Stimulated activated CD4-positive, alpha-beta T cell treated with anti-CD3 and anti-CD28 coated beads, TNF-alpha, amount 100 ng/mL, for 24 hours (primary cell): ENCODE measurements at places on chromosomes 2 and 18.

GRCh38 chr2:219131744-219132143 lies 28.9 kb downstream of the NHEJ1 start:
- DNase-seq, result no peak

GRCh38 chr2:98871506-98871905 lies 64.5 kb downstream of the CRACDL start:
- DNase-seq, result no peak

- DNase-seq, result no peak
Measured at GRCh38 chr2:82215212-82215611, 1910.7 kb upstream of the LRRTM1 start.

DNA sequence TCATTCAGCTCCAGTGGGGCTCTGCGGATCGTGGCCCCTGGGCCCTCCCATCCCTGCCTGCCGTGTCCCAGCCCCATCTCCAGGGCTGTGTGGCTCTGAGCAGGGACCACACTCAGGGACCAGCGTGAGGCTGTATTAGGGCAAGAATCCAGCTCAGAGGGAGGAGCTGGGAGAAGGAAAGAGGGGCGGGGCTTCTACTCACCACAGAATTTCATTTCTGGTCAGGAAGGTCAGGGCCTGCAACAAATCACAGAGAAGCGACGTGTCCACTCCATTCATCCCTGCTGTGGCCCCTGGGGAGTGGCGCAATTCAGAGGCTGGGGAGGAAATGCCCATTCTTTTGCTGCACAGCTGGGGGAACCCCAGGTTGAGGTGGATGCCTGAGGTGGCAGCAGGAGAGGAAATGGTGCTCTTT lies 828 bp downstream of the CIB4 start:
- DNase-seq, result no peak

GRCh38 chr18:72652990-72653593 lies 109.0 kb upstream of the CBLN2 start:
- peak; percentile 38 for DNase-seq

- DNase-seq, result no peak
Measured at GRCh38 chr2:195613922-195614321, 43.1 kb upstream of the SLC39A10 start.

GRCh38 chr18:3037423-3037915 lies 24.5 kb upstream of the LPIN2 start:
- DNase-seq, result no peak

- DNase-seq, result no peak
Measured at GRCh38 chr2:8472545-8473323, 209.1 kb upstream of the ID2 start.

- DNase-seq, result no peak
Measured at GRCh38 chr2:212141499-212141898, 397.1 kb downstream of the ERBB4 start.

GRCh38 chr2:119819846-119820245 lies 60.1 kb downstream of the PTPN4 start:
- no peak for DNase-seq

DNA sequence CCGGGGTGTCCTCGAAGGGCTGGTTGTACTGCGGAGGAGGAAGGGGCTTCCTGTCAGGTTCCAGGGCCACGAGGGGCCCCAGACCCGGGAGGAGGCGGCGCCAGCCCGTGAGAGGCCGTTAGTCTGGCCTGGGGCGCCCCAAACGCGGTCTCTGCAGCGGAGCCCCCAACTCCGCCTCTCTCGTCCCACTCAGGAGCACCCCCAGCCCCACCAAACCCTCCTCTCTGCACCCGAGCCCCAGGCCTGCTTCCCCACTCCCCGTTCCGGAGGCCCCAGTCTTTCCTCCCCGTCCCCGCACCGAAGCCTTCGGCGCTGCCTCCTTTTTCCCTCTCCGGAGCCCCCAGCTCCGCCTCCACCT lies 473 bp downstream of the HJURP start:
- DNase-seq, result no peak

- DNase-seq, result no peak
Measured at GRCh38 chr2:36568516-36569246, 29.3 kb downstream of the FEZ2 start.

DNA sequence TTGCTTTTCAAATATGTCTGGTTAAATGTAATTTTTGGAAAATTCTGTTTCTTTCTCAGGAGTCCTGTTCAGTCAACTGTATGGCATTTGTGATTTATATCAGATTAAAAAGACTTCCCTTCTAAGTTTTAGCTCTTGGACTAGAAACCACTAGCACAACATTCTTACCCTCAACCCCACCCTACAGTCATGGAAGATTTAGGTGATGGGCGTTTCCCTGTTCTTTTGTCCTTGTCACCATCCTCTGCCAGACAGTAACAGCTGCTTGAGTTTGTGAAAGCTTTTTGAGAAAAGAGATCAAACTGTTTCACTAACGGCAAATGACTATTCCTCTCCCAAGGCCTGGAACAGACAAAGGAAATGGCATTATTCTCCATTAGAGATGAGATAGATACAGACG lies 31.8 kb downstream of the SERPINB5 start:
- DNase-seq, result no peak

DNA sequence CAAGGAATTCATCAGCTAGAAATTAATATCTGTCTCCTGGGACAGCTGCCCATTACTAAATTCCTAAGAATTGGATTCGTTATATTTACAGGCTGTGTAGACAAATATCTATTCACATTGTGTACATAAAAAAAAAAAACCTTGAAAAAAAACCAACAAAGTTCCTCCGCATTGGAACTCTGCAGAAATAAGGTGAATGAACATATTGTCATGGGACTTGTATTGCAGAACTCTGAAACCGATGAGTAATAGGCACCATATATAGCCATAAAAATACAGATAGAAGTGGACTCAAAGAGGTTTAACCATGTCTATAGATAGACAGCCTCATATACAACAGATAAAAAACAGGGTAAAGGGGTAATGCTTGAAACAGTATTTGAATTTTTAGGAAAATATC lies 909.9 kb upstream of the CHAC2 start:
- no peak for DNase-seq

GRCh38 chr2:143684551-143685320 lies 555.5 kb downstream of the ARHGAP15 start:
- DNase-seq, result no peak

GRCh38 chr2:162126527-162126926 lies 25.5 kb downstream of the GCG start:
- DNase-seq, result no peak

DNA sequence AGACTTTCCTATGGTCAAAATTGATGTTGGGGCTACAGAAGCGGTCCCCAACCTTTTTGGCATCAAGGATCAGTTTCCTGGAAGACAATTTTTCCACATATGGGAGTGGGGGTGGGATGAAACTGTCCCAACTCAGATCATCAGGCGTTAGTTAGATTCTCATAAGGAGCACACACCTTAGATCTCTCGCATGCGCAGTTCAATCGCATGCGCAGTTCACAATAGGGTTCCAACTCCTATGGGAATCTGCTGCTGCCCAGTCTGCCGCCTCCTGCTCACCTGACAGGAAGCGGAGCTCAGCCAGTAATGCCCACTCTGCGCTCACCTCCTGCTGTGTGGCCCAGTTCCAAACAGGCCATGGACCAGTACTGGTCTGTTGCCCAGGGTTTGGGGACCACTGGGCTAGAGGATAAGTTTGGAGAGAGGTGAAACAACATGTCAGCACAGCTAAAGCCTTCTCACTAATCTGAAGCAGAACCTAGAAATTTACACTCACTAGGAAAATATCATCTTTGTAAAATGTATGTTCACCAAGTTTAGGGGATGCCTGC lies 410.8 kb upstream of the ZNF804A start:
- no peak for DNase-seq

DNA sequence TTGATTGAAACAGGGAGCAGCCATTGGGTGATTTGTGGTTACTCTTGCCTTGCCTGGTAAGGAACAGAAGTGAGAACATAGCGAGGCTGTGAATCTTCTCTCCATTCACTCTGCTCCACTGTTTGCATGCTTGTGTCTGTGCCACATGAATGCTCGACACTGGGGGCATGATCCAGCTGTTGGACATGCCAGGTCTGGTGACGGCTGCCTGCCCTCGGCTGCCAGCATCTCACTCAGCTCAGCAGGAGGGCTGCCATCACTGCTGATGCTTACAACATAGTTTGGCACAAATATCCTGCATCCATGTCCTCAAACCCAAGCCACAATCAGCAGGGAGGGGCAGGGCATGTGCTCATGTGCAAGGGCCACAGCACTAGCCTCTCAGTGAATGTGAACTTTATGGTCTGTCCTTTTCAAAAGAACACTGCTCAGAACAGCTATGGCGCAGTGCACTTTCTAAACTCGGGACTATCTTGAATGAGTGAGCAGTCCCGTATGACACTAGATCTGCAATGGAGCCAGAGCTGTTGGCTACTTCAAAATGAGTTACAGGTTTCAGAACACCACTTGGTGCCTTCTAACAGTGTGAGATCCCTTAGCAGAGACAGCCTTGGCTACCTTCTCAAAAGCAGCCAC lies 126.3 kb downstream of the NRP2 start:
- DNase-seq, result no peak

- no peak for DNase-seq
Measured at GRCh38 chr2:12300019-12300602, 416.6 kb upstream of the TRIB2 start.

DNA sequence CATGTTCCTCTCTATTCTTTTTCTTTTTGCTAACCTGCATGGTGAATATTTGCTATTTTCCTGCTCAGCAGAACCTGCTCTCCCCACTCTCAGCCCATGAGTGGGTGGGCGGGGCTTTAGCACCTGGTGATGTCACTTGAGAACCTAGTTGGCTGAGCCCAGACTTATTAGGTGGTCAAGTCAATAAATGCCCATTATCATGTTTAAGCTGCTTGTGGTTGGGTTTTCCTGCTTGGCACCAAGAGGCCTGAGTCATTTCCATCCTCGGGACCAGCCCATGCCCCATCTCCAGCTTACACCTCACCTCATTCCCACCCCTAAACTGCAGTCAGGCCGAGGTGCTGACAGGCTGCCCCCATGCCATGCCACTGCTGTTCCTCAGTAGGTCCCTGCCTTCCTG lies 226.6 kb downstream of the ANKRD30B start:
- DNase-seq, result no peak

GRCh38 chr2:230225486-230225885 lies at the start of gene SP140:
Gene SP140 (plus strand): TSS chr2:230225736. CDS start chr2:230225845, 109 bp downstream.
- peak; percentile 65 for DNase-seq

GRCh38 chr2:226730481-226730880 lies 69.1 kb downstream of the IRS1 start:
- DNase-seq, result no peak

DNA sequence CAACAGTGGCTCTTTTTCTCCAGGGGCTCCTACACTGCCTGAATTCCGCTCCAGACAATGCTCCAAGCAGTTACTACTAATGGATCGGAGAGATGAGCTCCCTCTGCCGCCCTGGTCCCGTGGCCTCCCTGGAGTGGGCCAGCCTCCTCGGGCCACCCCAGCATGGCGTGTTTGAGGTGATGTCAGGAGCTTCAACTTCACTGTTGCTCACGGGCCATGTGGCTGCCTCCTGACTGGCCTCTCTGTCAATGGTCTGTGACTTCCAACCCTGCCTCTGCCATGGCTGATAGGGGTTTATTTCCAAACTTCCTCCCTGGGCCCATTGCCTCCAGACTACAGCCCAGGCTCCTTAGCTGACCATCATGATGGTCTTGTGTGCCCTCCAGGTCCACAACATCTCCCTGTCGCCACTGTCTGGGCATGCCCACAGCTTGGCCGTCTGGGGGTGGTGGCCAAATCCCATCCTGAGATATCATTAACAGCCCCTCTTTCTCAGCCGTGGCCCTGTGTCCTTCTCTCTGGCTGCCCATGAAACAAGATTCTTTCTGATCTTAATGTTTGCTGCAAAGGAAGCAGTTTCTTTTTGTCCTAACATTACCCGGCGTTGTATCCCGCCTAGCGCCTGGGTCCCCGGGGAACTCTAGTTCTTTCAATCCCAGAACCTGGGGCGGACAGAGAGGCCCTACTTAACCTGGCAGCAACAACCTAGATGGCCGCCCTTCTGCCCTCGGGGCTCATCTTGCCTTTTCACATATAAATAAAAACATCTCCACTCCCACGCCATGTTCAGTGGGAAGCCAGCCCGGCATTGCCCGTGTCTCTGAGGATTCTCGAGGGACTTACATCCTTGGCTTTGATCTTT lies 38.1 kb downstream of the ATOH8 start:
- DNase-seq, result no peak

- DNase-seq, result no peak
Measured at GRCh38 chr18:6595666-6596065, 133.8 kb upstream of the ARHGAP28 start.

- no peak for DNase-seq
Measured at GRCh38 chr2:182330451-182331305, 96.2 kb downstream of the PDE1A start.

DNA sequence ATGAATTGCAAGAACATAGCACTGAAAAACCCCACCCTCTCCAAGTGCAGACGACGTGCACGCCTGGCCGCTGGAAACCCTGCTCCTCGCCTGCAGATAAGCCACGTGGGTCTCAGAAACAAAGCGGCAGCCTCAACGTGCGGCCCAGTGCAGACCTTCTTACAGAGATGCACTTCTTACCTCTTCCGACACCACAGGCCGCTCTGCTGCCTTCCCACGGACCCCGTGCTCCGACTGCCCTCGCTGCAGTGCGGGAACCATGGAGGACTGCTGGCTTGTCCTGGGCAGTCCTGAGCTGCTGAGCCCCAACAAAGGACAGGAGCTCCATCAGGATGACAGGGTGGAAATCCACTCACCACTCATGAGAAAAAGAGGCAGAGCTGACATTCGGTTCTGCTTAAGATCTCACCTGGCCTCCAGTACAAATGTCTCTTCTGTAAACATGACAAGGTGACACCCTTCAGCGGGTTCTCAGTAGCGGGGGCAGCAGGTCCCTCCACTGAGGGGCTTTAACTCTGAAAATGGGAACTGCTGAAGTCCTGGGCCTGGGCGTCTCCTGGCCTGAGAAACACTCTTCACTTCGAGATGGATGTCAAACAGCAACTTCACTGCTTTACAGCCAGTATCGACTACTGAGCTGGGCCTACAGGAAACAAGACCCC lies 6.2 kb downstream of the COPS9 start:
- DNase-seq, result no peak

DNA sequence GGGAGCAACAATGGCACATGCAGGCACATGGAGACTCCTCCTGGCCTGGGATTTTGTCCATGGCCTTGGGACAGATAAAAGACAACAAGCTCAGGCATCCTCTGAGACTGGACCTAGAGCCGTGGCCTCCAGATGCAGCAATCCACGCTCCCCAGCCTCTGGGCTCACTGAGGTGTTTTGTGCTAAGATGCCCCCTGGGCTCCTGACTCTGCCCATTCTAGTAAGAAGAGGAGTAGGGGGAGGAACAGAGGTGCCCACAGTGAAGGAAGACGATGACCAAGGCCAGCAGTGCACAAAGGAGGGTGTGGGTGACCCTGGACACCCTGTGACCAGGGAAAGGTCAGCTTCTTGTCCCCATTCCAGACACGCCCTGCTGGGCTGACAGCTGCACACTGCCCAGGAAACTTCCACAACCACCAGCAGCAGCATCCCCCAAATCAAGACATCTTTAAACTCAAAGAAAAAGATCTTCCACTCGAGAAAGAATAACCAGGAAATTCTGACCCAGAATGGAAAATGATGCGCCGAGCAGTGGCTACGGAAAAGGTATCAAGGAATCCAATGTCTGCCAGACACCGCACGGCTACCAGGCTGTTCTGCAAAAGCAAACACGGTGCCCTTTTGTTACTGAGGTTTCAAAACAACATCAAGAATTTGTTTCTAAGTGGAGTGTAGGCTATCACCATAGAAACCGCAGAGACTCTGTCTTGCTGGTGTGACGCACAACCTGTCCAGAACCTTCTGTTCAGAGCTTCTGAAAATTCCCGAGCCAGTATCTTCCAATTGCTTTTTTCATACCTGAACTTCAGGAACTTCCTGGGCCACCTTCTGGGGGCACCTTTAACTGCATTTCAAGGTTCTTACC lies 65.5 kb downstream of the ZNF516 start:
- DNase-seq, result no peak
